Left renal pelvis (tissue), 4 donors: ENCODE measurements at places on chromosomes 3 and 15.

DNA sequence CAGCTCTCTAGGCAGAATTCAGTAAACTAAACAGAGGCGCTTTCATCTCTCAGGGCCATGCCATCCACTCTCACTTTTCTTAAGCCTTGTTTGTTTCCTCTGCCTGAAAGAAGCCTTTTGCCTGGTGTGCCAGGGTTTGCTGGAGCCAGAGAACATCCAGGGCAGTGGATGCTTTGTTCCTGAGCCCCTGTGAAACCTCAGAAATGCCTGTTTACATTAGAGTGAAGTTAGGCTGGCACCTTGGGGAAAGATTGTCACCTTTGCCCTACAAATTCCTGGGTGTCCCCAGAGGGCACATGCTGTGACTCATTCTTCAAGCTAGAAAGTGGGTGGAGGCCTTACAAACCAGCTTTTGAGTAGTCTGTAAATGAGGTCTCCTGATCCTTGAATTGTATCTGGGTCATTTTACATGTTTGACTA is 10.7 kb upstream of the TRAK1 start:
- no peak for DNase-seq

DNA sequence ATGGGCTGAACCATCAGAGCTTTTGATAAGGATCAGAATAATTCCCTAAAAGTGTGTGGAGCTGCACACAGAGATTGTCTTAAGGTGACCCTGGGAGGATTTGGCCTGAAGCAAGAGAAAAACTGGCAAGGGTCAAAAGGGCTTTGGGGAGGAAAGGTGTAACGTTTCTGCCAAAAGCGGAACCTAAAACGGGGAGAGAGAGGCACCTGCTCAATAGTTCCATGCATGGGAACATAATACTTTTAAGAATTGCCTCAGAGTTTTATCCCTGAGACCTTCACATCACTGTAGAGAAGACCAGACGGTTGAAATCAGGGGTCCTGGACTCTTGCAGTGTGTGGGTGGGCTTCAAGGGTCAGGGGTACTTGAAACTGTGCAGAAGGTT is 5.9 kb downstream of the ZNF710 start:
- DNase-seq = no peak

- no peak for DNase-seq
These were observed 273.7 kb downstream of the PDZRN3 start for GRCh38 chr3:73350996-73351395.

DNA sequence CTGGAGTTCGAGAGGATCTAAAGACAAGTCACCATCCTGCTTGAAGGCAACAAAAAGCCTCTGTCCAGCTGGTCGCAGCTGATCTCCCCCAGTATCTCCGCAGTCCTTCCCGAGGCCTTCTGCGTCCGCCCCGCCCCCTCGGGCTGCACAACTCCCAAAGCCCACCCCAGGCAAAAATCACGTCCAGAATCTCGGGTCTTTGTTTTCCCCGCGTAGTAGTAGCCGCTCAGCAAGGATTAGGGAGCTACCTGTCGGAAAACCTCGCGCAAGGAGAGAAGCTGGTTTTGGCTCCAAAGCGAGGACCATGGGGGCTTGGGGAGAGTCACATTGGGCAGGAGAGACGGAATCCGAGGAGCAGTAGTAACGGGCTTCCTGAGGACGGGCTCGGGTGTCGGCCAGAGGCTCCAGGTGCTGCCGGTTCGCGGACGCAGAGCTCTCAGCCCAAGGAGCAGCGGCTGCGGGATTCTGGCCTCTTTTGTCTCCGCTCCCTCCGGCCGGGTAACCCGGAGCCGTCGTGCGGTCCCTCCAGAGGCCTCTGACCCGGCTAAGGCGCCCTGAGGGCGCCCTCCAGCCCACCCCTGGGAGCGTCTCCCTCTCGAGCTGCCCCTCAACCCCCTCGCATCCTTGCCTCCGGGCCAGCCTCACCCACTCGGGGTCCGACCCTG is 401 bp downstream of the ZSCAN29 start:
- DNase-seq = peak; percentile 43

GRCh38 chr15:91887921-91888373 is 34.4 kb downstream of the SLCO3A1 start:
- no peak for DNase-seq

DNA sequence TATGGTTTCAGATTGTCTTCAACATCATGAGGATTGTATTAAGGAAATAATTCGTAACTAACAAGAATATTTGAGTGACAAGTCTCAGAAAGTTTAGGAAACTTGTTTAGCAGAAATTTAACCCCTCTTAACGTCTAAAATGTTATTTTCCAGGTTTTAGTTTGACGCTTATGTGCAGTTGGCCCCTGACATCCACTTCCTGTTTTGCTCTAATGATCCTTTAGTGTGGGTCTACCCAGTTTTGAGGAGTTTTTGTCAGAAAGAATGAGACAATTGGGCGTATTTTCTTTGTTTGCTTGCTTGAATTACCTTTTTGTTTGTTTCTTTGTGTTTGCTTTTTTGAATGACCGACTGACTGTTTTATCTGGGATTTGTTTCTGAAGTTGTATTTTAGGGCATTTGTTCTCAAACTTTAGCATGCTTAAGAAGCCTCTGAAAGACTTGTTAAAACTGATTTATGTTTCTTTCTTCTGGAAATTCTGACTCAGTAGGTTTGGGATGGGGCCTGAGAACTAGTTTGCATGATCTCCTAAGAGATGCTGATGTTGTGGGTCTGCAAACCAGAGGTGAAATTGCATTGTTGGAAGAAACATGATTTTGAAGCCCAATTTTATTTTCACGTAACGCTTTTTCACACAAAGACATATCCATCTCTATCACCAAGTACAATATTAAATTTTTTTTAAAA is 20.6 kb downstream of the RBMS3 start:
- DNase-seq = no peak

GRCh38 chr3:174060431-174060830 is 662.9 kb downstream of the NLGN1 start:
- DNase-seq = no peak

DNA sequence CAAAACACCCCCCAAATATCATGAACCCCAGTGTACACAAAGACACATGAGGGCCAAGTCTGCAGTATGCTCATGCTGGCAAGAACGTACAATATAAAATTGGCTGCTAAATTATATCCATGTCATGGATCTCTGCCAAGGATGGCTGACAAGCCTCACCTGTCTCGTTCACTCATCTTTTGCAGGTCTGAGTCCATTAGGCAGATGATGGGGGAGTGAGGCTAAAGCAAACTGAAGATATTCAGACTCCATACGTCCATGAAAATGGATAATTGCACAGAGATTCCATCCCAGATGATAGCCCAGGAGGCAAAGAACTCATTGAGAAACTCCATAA is 122.3 kb upstream of the PTPRG start:
- DNase-seq = no peak
